ENCODE measurements at places on chromosomes 16 and 17.

DNA sequence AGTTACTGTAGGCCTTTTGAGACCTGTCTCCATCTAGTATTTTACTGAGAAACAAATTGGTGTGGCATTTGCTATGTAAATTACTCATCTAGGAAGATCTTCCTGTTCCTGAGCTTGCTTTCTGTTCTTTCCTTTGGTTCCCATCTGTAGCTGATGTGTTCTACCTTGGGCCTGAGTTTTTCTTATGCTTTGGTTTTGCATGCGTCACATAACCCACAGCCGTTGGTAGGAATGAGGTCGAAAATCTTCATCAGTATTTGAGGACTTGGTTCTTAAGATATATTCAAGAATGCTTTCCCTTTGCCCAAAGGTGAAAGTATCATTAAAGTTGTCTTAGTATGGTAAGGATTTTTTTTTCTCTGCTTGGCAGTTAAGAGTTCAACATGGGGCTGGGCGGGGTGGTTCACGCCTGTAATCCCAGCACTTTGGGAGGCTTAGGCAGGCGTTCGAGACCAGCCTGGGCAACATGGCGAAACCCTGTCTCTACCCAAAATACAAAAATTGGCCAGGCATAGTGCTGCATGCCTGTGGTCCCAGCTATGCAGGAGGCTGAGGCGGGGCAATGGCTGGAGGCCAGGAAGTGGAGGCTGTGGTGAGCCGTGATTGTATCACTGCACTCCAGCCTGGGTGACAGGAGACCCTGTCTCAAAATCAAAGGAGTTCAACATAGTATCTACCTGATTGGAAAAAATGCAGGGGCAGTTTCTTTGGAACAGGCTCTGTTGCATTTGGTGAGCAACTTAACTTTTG lies 28.8 kb downstream of the IST1 start:
- no peak for DNase-seq

DNA sequence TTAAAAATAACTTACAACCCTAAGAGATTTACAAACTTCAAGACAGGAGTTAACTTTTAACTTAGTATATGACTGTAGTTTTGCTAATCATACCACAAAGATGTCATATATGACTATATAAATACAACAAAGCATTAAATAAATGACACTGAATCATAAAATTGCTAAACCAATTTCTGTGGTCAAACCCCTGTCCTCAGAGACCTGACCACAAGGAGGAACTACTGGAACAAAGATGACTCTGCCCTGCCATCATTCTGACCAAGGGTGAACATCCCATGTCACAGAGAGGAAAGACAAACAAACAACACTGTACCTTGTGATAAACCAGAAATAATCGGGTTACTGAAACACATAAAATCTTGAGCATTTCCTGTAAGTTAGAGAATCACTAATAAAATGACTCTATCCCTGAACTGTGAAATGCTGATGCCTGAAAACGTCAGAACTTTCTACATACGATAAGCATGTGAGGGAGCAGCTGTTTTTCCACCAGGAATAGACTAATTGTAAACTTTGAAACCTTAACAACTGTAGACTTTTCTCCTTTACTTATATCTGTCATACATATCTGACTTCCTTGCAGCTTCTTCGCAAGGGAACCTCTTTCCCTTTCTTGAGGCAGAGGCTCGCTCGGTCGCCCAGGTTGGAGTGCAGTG lies 47.9 kb downstream of the WDR59 start:
- no peak for DNase-seq

DNA sequence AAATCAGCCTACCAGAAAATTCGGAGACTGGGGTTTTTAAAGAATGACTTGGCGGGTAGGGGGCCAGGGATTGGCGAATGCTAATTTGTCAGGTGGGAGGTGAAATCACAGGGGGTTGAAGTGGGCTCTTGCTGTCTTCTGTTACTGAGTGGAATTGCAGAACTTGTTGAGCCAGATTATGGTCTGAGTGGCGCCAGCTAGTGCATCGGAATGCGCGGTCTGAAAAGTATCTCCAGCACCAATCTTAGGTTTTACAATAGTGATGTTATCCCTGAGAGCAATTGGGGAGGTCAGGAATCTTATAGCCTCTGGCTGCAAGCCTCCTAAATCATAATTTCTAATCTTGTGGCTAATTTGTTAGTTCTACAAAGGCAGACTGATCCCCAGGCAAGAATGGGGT lies 762 bp upstream of the RBL2 start:
- DNase-seq, result no peak

GRCh38 chr16:9033125-9033830 lies 58.2 kb upstream of the HAPSTR1 start:
- peak; percentile 80 for DNase-seq

Measured in iPS DF 19.7 (cell line).